AG04450 (cell line): ENCODE measurements at places on chromosomes 7 and 10.

DNA sequence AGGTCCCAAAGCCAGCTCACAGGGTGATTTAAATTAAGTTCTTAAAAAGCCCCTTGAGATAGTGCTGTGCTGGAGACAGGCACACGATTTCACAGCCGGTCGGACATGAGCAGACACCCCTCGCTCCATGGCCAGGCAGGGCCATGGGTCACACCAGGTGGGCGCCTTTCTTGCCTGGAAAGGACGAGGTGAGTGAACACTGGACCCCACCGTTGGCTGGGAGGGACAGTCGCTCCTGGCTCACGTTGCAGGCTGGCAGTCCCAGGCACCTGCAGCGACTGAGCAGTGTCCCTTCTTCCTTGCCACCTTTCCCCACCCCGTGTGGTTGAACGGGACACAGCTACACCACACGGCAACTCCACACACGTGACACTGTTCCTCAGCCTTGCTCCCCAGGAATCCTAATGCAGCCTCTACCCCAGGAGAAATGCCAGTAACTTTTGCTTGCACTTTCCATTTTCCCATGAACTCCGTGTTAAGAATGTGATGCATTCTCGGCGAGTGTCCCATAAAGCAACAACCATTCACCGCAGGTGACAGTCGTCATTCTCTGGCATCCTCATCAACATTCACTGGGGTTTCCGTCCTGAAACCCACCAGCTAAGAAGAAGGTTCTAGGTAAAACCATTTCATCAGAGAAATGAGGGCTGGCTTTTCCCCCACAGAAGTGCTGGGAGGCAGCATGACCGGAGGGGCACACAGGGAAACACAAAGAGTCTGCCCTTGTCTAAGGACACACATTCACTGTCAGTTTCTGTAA is 217.4 kb downstream of the ZMYND11 start:
- no peak for DNase-seq

GRCh38 chr7:130273933-130274255 is 7.2 kb downstream of the CPA2 start:
- DNase-seq = peak; percentile 23

DNA sequence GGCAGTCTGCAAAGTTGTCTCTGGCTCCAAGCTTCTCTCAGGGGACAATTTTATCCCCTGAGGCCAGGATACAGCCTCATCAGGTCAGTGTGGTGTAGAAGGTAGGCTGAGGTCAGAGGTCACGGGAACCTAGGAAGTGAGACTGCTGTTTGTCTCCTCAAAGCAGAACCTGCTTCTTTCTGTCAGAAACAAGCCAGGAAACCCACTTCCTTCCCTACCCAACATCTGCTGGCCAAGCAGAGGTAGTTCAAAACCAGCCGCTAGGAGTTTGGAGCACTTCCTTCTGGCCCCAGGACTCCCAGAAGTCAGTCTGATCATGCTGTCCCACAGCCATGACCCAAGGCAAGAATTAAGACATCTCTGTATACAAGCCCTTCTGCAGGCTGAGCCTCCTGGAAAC is 12.2 kb downstream of the CLRN3 start:
- no peak for DNase-seq

DNA sequence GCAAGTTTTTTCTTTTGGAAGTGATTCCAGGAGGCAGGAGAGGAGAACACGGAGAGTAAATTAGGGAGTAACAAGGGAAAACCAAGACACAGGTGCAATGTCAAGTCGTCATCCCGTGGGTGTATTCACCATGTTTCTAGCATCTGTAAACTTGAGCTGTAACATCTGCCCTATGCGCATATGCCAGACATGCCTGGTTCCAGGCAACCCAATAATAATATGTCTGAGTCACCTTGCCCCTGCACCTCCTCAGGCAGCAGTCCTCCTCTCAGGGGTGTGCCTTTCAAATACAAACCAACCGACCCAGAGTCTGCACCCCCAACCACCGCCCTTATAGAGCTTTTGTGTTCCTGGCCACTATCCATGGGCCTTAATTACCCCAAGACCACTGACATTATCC is 107.0 kb upstream of the PDE1C start:
- DNase-seq = no peak

- no peak for DNase-seq
These were observed 13.2 kb downstream of the LAMB1 start for GRCh38 chr7:107989618-107990373.

DNA sequence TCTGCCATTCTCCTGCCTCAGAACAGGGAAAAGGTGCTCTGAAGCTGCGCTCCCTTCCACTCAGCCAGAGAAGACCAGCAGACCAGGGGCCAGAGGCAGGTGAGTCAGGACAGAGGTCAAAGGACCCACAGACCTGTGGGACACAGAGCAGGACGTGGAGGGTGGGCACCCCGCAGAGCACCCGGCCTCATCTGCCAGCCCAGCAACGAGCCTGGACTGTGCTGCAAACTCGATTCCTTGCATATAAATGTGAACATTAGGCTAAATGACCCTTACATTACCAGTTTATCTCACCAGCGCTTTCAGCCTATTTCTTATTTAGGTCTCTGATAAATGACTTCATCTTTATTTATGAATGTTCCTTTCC is 50.1 kb downstream of the PTPRN2 start:
- no peak for DNase-seq

GRCh38 chr7:47498229-47499056 is 83.5 kb downstream of the TNS3 start:
- DNase-seq = no peak

DNA sequence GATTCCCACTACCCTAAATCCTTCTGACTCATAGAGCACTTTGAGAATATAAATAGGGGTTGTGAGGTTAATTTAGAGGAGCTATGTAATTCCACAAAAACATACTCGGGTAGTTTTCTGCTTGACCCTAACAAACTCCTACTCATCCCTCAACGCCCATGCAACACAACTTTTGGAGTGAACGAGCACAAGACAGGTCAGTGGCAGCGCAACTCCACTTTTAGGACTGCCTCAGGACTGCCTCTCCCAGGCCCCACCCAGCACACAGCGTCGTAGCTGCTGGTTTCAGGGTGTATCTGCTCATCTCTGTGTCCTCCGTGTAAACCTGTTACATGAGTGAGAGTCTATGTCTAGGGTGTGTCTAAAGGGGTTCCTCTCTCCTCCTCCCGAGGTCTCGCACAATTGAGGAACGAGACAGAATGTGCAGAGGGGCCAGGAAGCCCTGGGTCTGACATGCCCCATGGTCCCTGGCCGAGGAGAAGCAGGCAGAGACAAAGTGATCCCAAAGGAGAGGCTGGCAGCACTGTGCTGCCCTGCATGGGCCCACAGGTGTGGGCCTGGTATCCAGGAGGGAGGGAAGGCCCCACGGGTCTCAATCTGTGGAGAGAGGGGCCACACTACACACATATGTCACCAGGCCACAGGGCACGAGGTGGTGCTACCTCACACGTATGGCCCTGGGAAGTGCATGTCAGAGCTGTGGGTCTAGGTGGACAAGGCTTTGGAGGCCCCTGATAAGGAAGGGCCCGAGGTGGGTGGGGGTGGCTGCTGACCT is 45.5 kb downstream of the CAMK2B start:
- DNase-seq = no peak

- peak; percentile 55 for DNase-seq
These were observed 63.9 kb upstream of the AHR start for GRCh38 chr7:17234398-17235031.

DNA sequence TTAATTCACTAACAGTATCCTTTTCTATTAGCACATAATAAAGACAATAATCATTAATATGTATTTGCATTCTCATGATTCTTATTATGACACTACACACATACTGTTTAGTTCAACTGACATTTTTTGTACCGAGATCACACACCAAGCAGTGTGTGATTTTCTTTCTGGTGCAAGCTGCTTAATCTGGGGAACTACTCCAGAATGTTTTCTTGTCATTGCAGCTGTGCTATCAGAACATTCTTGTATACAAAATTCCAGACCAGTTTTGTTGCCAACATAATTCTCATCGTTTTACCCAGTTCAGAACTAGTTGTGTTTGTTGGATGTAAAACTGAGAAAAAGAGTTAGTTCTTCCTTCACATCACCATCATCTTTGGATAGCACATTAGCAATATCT is 37.4 kb downstream of the VKORC1L1 start:
- peak; percentile 4 for DNase-seq

DNA sequence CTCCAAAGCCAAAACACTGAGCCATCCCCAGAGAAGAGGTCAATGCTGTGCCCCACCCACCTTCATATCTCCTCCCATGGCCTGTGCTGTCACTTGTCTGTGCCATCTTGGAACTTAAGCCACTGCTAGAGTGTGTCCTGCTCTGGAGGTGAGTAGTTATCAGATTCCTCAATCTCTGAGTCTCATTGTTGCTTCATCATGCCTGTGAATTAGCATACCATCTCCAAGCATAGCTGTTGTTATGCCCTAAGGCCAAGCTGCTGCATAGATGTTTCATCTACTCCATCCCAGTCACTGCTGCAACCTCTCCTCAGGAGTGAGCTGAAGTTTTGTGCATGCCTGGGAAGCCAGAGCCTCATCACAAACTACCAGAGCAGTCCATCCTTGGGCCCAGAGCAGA is 349.0 kb downstream of the ZWINT start:
- no peak for DNase-seq

DNA sequence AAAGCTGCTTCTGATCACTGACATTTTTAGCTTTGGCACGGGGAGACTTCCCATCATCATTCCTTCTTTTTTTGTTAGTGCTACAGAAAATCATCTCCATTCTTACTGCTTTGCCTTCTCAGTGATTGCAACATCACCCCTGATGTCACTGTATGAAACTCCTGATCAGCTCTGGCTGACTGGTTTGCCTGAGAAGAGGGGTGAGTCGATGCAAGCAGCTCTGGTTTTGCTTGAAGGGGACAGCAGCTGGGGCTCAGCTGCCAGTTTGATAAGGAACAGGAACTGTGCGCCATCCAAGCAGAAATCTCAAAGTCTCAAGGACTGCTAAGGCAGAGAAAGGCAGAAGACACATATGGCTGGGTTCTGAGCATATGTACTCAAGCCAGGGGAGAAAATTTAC is 808.5 kb upstream of the CELF2 start:
- peak; percentile 43 for DNase-seq
